Stomach (tissue), 19 donors: ENCODE measurements at places on chromosomes 7 and 10. TPM values are rescaled to one million over a fixed set of nuclear protein-coding genes. Genes with fewer than 3 reads are reported as not detected.
A peak's percentile ranks its signal among the peaks of the same experiment; 100 is the strongest.

- no peak overlapping the region for H3K4me3 ChIP-seq
- no peaks in the 10 kb centered on the region for H3K4me1 ChIP-seq
- no peaks in the 10 kb centered on the region for H3K36me3 ChIP-seq
- no peak overlapping the region for H3K27ac ChIP-seq
- no peaks in the 10 kb centered on the region for H3K27me3 ChIP-seq
These were observed 274.4 kb downstream of the THSD7A start for GRCh38 chr7:11557627-11558026.

- H3K27me3 ChIP-seq: peaks cover 55% of the 10 kb centered on the region
- H3K27ac ChIP-seq: no peak overlapping the region
- H3K4me3 ChIP-seq: peak overlapping the region; percentile 30
- no peak for DNase-seq
These were observed 385 bp downstream of the IGF2BP3 start for GRCh38 chr7:23469961-23470250.

DNA sequence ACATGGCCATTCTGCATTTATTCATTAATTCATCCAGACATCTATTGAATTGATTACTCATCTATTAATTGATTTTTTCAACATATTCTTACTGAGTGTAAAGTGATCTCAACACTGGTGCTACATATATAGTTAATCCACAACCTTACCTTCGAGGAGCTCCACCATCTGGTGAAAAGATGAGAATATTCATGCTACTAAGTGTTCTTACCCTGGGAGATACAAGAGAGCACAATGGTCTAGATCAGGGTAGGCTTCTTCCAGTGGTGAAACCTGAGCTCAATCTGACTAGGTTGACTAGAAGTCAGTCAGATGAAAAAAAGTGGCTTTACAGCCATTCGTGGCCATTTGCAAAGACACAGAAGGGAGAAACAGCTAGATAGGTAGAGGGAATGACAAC is 507.4 kb downstream of the ANKRD7 start:
- no peak overlapping the region for H3K27ac ChIP-seq
- H3K27me3 ChIP-seq: no peaks in the 10 kb centered on the region
- H3K4me1 ChIP-seq: no peaks in the 10 kb centered on the region
- no peak overlapping the region for H3K4me3 ChIP-seq

GRCh38 chr10:95411635-95412034 is 120.8 kb upstream of the PDLIM1 start:
- peaks cover 34% of the 10 kb centered on the region for H3K36me3 ChIP-seq
- no peak overlapping the region for H3K4me3 ChIP-seq
- peaks cover 40% of the 10 kb centered on the region for H3K4me1 ChIP-seq
- H3K27me3 ChIP-seq: no peaks in the 10 kb centered on the region

THSD7A gene
- 1.8 TPM for total RNA-seq

DNA sequence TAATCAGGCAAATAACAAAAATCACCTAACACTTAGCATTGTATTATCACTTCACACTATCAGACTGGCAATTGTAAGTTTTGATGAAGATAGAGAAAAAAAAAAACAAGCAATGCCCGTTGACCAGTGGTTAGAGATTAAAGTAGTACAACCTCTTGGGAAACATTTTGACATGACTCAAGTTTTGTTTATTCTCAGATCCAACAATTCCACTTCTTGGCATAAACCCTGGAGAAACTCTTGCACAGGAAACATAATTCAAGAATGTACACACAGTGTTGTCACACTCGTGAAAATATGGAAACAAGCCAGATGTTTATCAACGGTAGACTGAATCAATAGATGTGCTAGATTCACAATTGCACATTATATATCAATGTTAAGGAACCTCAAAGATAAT is 37.2 kb downstream of the FRMD4A start:
- DNase-seq: no peak
- peaks cover 14% of the 10 kb centered on the region for H3K4me1 ChIP-seq
- H3K27me3 ChIP-seq: no peaks in the 10 kb centered on the region
- H3K4me3 ChIP-seq: no peak overlapping the region
- no peaks in the 10 kb centered on the region for H3K36me3 ChIP-seq

DNA sequence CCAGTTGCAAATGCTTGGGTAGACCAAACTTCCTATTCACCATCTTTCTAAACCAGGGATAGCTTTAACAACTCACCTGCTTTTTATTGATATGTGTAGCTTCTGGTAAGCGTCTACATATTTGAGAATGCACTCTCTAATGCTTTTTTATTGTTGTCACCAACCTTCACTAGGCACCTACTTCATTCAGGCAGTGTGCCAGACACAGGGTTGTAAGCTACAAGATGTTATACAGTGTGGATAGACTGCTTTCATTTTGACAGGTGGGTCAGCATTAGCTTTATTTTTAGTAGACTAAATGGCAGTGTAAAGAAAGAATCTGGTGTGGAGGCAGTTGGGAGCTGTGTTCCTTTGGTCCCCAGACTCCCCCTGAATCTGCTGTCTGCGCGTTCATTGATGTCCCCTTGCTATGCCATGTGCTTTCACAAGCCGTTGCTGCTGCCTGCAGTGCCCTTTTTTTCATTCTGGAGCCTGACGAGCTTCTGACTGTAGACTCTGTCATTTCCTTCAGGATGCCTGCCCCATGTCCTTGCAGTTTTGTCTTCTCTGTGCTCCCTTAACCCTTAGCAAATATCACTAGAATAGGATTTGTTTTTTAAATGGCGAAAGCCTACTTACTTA is 32.1 kb downstream of the NRF1 start:
- H3K27me3 ChIP-seq: no peaks in the 10 kb centered on the region
- DNase-seq: no peak
- peaks cover 42% of the 10 kb centered on the region for H3K4me1 ChIP-seq
- no peaks in the 10 kb centered on the region for H3K36me3 ChIP-seq
- H3K4me3 ChIP-seq: no peak overlapping the region

DNA sequence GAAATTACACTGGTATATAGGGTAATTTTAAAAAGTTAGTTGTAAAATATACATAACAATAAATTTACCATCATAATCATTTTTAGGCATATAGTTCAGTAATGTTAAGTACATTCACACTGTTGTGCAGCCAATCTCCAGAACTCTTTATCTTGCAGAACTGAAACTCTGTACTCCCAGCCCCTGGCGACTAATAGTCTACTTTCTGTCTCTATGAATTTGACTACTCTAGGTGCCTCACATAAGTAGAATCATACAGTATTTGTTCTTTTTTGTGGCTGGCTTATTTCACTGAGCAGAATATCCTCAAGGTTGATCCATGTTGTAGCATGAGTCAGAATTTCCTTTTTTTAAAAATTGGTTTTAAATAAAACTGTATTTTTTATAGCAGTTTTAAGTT is 41.4 kb downstream of the NRF1 start:
- H3K36me3 ChIP-seq: peaks cover 7% of the 10 kb centered on the region
- H3K4me1 ChIP-seq: peaks cover 9% of the 10 kb centered on the region
- no peak overlapping the region for H3K4me3 ChIP-seq
- no peaks in the 10 kb centered on the region for H3K27me3 ChIP-seq
- H3K27ac ChIP-seq: no peak overlapping the region
- no peak for DNase-seq

SPDYE2B gene
- not detected for total RNA-seq

- H3K27me3 ChIP-seq: peaks cover 3% of the 10 kb centered on the region
- DNase-seq: peak; percentile 35
- peaks cover 13% of the 10 kb centered on the region for H3K4me1 ChIP-seq
- H3K27ac ChIP-seq: no peak overlapping the region
These were observed 6.0 kb upstream of the PON1 start for GRCh38 chr7:95330204-95330960.

DNA sequence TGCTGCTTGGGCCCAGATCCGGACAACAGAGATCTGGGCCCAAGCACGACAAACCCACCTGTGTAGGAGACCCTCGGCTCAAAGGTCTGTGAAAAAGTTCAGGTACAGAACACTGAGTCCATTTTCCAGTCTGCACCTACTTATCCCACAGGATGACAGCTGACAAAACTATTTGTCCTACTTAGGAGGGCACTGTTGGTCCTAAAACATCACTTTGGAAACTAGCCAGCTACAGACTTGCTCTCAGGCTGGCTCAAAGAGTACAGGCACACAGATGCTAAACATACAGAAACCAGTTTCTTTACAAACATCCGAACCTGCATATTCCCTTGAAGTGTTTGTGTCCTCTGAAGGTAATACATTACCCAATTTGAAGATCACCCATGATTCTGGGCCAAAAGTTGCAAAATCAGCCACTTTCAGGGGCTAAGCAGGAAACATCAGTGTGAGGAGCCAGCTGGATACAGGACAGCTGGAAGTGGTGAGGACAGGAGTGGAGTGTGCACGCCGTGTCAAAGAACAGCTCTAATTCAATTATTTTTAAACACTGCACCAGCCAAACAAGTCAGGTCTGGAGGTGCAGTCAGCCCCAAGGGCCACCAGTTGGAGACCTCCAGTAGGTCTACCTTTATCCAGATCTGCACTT is 88.5 kb downstream of the NOC3L start:
- peak; percentile 48 for DNase-seq
- H3K36me3 ChIP-seq: peaks cover 59% of the 10 kb centered on the region
- peak overlapping the region; percentile 15 for H3K27ac ChIP-seq
- H3K27me3 ChIP-seq: no peaks in the 10 kb centered on the region

FKBP6 gene
- not detected for total RNA-seq

- no peaks in the 10 kb centered on the region for H3K27me3 ChIP-seq
- no peak overlapping the region for H3K4me3 ChIP-seq
- H3K27ac ChIP-seq: no peak overlapping the region
- H3K36me3 ChIP-seq: no peaks in the 10 kb centered on the region
- no peak for DNase-seq
These were observed 128.1 kb upstream of the ANK3 start for GRCh38 chr10:60517805-60518204.

DIP2C gene
- total RNA-seq: 40.1 TPM

TUBAL3 gene
- not detected for total RNA-seq

- no peaks in the 10 kb centered on the region for H3K36me3 ChIP-seq
- H3K4me3 ChIP-seq: no peak overlapping the region
- H3K27ac ChIP-seq: peak overlapping the region; percentile 4
- H3K4me1 ChIP-seq: peaks cover 4% of the 10 kb centered on the region
- H3K27me3 ChIP-seq: no peaks in the 10 kb centered on the region
These were observed 59.9 kb downstream of the MAP3K8 start for GRCh38 chr10:30493609-30494530.

SPDYE6 gene
- total RNA-seq: not detected

DNA sequence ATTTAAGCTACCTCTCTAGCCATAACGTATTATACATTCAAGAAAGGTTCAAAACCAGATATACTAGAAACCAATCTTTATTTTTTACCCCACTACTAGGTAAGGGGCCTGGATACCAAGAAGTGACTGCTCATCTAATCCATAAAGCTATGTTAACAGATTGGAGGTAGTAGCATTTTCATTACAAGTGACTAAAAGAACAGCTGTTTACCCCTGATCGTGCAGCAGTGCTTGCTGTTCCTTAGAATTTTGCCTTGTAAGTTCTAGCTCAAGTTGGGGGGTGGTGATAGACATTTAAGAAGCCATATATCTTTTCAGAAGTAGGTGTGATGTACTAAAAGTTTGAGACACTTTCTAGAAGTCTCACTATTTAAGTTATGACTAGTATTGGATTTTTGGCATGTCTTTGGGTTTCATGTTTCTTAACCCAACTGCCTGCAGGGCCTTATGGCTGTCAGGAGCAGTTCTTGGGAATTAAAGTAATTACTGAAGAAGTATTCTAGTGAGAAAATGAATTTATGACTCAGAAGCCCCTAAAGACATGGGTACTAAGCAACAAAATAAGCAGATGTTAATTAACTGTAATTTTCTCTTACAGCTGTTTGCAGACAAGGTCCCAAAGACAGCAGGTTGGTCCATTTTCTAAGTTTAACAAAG is 2.3 kb downstream of the PPIA start:
- H3K27me3 ChIP-seq: no peaks in the 10 kb centered on the region
- peaks cover 21% of the 10 kb centered on the region for H3K4me1 ChIP-seq
- H3K36me3 ChIP-seq: peaks cover 45% of the 10 kb centered on the region
- peak overlapping the region; percentile 98 for H3K27ac ChIP-seq
- peak overlapping the region; percentile 85 for H3K4me3 ChIP-seq

GRM8 gene
- not detected for total RNA-seq

DNA sequence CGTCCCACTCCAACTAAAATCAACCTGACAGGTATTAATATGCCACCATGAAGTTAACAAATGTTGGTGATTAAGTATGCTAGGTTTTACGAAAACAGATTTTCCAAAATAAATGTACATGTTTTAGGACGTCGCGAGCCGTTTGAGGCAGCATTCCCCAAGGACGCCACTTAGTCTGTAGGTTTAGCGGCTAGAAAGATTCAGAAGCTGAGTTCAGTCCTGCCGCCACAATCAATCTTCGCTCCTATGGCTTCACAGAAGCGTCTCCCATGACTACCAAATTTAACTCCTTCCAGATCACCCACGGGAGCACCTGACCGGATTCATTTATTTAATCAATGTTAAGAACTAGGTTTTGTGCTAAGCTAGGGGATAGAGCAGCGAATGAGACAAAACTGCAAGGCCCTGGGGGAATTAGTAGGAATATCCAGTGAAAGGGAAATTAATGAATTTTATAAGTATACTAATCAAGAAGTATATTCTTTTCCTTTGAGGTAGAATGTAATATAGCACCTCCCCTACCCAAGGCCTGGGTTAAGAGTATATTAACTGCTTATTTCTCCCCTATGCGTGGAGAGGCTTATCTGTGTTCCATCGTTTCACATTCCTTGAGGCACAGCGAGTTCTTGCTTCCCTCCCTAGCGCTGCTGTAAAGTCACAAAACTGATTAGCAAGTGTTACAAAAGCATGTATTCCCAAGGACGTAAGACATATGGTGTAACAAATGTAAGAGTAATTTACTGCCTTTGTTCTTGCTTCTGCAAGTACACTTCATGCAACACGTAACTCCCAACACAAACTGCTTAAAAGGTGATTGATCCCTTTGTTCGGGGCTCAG is 994 bp upstream of the CYP51A1 start:
- H3K27me3 ChIP-seq: no peaks in the 10 kb centered on the region
- peaks cover 7% of the 10 kb centered on the region for H3K4me1 ChIP-seq
- H3K27ac ChIP-seq: peak overlapping the region; percentile 92
- H3K4me3 ChIP-seq: peak overlapping the region; percentile 99

DNA sequence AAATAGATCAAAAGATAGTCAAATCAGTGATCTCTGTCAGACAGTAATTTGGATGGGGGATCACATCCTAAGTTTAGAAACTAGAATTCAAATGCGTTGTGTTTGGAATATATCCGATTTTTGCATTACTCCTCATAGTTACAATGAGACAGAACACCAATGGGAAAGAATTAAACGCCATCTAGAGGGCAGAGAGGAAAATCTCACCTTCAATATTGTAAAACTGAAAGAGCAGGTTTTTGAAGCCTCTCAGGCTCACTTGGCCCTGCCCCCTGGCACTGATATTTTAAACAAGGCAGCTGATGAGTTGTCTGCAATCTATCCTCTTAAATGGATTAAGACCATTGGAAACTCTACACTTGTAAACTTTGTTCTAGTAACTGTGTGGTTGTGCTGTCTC is 17.7 kb downstream of the FRG2B start:
- H3K27me3 ChIP-seq: no peaks in the 10 kb centered on the region
- H3K4me3 ChIP-seq: no peak overlapping the region
- H3K36me3 ChIP-seq: no peaks in the 10 kb centered on the region
- no peak for DNase-seq
